Fibroblast of skin of right biceps (primary cell): ENCODE measurements at places on chromosomes 11 and 22.

- DNase-seq: peak; percentile 50
These were observed 23.6 kb downstream of the CBL start for GRCh38 chr11:119229741-119230140.

- no peak for DNase-seq
These were observed 25.9 kb downstream of the PLA2G6 start for GRCh38 chr22:38155703-38156102.

- peak; percentile 24 for DNase-seq
These were observed 30.5 kb upstream of the TTC28 start for GRCh38 chr22:28710107-28710506.

DNA sequence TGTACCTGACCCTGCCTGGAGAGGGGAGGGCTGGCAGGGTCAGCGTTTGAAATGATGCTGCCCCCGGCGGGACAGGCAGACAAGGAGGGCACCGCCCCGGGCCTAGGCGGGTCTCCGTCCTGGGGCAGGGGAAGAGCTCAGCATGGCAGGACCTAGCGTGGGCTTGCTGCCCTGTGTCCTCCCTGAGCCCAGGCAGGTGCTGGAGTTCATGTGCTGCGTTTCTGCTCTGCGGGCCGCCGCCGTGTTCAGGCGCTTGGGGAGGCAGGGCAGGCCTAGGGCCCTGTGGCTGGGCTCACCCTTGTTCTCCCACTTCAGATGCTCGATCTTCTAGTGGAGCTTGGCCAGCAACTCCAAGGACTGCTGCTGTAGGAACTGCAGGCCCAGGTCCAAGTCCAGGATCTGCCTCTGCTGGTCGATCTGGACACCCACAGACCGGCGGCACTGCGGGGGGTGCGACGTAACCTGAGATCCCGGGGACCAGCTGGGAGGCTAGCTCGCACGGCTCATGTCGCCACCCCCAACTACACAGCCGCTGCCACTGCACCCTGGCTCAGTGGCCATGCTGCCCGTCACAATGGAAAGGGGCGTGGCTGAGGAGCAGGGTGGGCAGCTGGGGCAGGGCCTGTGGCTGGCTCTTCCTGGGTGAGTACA, 84.4 kb downstream of the MED15 start:
- DNase-seq: no peak

DNA sequence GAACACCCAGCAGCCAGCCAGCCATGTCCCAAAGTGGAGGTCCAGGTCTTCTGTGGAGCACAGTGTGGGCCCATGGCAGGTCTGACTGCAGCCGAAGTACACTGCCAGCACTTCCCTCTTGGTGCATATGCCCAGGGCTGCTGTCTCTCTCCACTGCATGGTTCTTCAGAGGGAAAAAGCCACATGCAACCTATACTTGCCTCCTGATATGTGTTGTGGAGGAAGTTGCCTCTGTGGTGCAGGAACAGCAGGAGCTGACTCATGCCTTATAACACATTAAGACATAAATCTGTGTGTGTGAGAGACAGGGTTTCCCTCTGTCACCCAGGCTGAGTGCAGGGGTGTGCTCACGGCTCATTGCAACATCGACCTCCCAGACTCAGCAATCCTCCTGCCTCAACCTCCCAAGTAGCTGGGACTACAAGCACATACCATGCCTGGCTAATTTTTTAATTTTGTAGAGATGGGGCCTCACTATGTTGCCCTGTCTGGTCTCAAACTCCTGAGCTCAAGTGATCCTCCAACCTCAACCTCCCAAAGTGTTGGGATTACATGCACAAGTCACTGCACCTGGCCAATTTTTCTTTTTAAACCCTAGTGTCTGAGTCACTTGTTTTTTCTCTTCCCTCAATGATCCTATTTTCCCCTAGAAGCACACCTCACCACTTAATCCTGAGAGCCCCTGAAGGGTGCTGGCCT, 98.8 kb downstream of the MPPED2 start:
- peak; percentile 69 for DNase-seq

- DNase-seq: peak; percentile 79
These were observed 18.4 kb downstream of the SELENOO start for GRCh38 chr22:50218996-50219727.

- peak; percentile 63 for DNase-seq
These were observed 84.4 kb upstream of the SEPTIN5 start for GRCh38 chr22:19629720-19630419.

- peak; percentile 16 for DNase-seq
These were observed 52.4 kb downstream of the GRIK4 start for GRCh38 chr11:120563703-120564572.

- DNase-seq: peak; percentile 16
These were observed 66.7 kb downstream of the BID start for GRCh38 chr22:17707526-17707925.

- DNase-seq: peak; percentile 100
These were observed 173.7 kb downstream of the KIF18A start for GRCh38 chr11:27933992-27934829.

DNA sequence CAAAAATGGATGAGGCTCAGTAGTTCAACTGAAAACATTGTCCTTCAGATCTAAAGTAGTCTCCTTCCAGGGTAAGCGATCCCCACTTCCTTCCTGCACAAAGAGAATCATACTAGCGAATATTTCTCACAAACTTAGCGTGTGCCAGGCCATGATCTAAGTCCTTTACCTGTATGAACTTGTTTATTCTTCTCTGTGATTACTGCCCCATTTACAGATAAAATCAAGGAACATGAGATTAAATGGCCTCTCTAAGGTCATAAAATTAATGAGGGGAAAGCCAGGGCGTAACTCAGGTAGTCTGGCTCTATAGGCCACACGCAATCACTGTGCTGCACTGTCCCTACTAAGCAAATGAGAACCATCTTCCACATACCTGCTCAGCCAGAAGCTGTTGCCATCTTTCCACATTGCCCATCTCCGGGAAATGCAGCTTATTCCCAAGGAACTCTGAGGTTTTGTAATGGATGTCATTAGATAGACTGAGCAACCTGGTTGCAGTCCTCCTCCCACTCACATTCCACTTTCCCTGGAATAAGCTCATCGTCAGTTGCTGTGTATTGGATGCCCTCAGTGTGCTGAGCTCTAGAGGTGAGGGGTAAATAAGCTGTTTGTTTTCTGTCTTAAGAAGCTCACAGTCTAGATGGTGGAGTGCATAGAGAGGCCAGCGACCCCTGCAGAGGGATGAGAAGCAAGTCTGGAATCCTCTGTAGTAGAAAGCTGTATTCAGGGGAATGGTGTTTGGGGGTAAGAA, 146.3 kb downstream of the SNX19 start:
- no peak for DNase-seq

- DNase-seq: no peak
These were observed 106.4 kb upstream of the FGF3 start for GRCh38 chr11:69925366-69926196.

GRCh38 chr11:66429983-66430602, 8.6 kb downstream of the MRPL11 start:
- peak; percentile 65 for DNase-seq

GRCh38 chr11:29627541-29627940, 389.3 kb downstream of the KCNA4 start:
- DNase-seq: no peak

- no peak for DNase-seq
These were observed 10.4 kb downstream of the ATXN10 start for GRCh38 chr22:45682064-45682463.

- DNase-seq: no peak
These were observed 56.3 kb upstream of the ZBTB44 start for GRCh38 chr11:130370845-130371590.

DNA sequence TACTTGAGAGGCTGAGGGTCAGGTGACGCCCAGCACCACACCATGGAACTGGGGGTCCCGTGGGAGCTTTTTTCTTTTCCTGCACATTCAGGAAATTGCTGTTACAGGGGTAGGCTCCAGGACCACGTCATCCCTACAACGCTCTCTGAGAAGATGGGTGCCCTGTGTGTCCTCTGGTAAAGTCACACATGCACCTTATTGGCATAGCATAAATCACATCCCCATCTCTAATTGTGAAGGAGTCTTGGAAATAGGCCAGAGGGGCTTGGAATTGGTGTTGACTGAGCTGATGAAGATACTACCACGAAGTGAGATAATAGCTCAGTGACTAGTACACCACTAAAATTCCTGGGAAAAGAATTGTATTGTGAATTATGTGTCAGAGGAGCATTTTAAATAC, 57.6 kb downstream of the TNRC6B start:
- DNase-seq: peak; percentile 61

DNA sequence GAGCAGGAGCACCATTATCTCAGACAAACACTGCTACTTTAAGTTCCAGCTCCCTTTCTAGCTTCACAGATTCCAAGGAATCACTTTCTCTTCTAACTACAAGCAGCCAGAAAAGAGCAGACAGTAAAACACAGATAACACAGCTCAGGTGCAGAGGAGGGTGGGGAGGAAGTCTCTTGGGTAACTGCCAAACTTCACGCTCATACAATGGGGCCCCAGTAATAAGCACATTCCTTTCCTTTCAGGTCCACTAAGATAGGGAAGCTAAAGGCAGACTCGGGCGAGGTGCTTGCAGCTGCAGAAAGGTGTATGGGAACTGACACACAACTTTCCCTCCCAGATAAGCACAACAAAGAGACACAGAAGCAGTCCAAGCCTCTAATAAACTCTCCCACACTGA, 69.2 kb upstream of the OR9G4 start:
- DNase-seq: no peak

GRCh38 chr11:99682646-99683045, 661.9 kb downstream of the CNTN5 start:
- DNase-seq: no peak

DNA sequence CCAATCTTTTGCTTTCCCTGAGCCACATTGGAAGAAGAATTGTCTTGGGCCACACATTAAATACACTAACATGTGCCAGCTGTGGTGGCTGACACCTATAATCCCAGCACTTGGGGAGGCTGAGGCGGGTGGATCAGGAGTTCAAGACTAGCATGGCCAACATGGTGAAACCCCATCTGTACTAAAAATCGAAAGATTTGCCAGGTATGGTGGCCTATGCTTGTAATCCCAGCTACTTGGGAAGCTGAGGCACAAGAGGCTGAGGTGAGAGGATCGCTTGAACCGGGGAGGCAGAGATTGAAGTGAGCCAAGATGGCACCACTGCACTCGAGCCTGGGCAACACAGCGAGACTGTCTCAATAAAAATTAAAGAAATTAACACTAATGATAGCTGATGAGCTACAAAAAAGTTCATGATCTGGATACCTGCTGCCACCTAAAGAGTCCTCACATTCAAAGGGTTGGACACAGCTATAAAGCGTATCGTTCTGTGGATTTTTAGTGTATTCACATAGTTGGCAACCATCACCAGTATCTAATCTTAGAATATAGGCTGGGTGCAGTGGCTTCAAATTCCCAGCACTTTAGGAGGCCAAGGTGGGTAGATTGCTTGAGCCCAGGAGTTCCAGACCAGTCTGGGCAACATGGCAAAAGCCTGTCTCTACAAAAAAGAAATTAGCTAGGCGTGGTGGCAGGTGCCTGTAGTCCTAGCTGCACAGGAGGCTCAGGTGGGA, 3.4 kb upstream of the LDHC start:
- peak; percentile 33 for DNase-seq

GRCh38 chr11:121636800-121637176, 184.0 kb upstream of the SORL1-AS1 start:
- DNase-seq: no peak

GRCh38 chr11:17805873-17806272, 71.3 kb downstream of the KCNC1 start:
- DNase-seq: no peak

GRCh38 chr11:34605481-34606325, 15.2 kb upstream of the EHF start:
- DNase-seq: no peak

- no peak for DNase-seq
These were observed 44.6 kb downstream of the KCNQ1OT1 start for GRCh38 chr11:2655016-2655719.

GRCh38 chr22:40204321-40205116, 26.8 kb downstream of the TNRC6B start:
- DNase-seq: peak; percentile 76

DNA sequence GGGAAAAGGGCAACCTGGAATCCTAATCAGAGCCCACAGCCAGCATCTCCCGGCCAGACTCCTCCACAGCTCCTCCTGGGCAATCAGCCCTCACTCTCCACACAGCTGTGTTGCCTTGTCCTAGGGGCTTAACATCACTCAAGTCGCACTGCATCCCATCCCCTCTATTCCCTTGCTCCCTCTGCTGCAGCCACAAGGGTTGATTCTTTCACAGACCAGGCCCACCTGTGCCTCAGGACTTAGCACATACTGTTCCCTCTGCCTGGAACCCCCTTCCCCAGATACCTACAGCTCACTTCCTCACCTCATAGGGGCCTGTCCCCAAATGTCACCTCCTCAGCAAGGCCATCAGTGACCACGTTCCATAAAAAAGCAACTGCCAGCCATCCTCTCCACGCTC, 18.4 kb downstream of the SPATA19 start:
- DNase-seq: no peak

- DNase-seq: no peak
These were observed 1.7 kb upstream of the KRTAP5-7 start for GRCh38 chr11:71525188-71525937.

DNA sequence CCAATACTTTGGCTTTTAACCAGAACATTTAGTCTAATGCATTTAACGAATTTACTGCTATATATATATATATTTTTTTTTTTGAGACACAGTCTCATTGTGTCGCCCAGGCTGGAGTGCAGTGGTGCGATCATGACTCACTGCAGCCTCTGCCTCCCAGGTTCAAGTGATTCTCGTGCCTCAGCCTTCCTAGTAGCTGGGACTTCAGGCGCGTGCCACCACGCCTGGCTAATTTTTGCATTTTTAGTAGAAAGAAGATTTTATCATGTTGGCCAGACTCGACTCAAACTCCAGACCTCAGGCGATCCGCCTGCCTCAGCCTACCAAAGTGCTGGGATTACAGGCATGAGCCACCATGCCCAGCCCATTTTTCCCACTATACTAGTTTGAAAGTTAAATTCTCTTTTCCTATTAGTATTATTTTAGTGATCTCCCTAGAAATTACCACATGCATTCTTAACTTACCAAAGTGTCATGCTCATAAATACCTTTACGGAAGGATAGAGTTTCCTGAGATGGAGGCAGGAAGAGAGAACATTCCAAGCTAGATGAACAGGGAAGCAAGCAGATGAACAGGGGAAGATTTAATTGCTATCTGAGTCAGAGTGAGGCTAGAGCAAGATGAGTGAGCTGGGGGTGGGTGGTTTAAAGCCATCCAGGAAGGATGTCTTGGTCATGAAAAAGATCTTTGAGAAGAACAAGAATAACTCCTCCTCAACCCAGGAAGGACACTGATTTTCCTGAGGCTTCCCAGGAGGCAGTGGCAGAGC, 4.4 kb upstream of the PGAP2 start:
- peak; percentile 87 for DNase-seq

- no peak for DNase-seq
These were observed 15.3 kb downstream of the MICAL2 start for GRCh38 chr11:12125609-12126149.
